Stimulated activated CD8-positive, alpha-beta memory T cell treated with anti-CD3 and anti-CD28 coated beads, Interleukin-4, amount 100 ng/mL, for 1 hour (primary cell): ENCODE measurements at places on chromosomes 12 and 14.

- DNase-seq: no peak
Observed at GRCh38 chr14:30214014-30214413, 286.4 kb upstream of the PRKD1 start.

GRCh38 chr12:48165089-48165981 is 8.0 kb upstream of the ASB8 start:
- no peak for DNase-seq

GRCh38 chr14:54446161-54446693 is 5.1 kb upstream of the CNIH1 start:
- DNase-seq: no peak

DNA sequence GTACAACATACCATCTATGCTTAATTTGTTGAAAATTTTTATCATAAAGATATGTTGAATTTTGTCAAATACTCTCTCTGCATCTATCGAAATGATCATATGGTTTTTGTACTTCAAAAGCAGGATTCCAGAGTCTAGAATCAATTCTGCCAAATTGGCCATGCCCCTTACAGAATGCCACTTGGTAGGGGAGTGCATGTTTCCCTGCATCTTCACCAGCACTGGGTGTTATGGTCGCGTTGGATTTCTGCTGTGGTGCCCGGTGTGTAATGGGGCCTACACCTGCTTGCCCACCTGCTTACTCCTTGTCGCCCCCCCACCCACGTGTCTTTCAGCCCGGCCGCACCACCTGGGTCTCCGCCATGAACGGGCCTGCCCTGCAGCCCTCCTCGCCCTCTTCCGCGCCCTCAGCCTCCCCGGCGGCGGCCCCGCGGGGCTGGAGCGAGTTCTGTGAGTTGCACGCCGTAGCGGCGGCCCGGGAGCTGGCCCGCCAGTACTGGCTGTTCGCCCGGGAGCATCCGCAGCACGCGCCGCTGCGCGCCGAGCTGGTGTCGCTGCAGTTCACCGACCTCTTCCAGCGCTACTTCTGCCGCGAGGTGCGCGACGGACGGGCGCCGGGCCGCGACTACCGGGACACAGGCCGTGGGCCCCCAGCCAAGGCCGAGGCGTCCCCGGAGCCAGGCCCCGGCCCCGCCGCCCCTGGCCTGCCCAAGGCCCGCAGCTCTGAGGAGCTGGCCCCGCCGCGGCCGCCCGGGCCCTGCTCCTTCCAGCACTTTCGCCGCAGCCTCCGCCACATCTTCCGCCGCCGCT is 12.3 kb downstream of the SH2B3 start:
- no peak for DNase-seq

DNA sequence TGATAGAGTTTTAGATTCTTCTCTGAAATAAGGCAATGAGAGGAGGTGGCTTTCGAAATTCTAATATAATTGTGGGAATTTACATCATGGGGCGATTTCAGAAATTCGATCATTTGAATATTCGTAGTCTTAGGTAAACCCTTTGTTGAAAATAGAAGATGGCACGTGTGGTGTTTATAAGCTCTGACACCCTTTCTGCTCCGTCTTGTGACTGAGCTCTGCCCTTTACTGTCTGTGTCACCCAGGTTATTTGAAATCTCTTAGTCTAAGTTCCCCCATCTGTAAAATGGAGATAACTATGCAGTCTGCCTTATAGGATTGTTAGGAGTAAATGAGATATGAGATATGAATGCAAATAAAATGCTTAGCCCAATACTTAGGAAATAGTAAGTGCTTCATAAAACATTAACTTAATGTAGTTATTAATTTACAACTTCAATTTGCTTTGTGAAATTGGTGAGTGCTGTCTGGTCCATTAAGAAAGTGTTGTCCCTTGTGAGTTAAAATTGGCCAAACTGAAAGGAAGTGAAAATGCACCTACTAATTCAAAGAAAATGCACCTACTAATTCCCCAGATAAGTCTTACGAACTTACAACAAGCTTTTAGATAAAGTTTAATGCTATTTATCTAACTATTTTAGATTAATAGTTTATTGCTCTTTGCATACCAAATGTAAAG is 1.5 kb downstream of the BMAL2 start:
- no peak for DNase-seq

GRCh38 chr14:95222870-95223398 is 65.6 kb upstream of the DICER1 start:
- DNase-seq: no peak

GRCh38 chr14:105337966-105338741 is 23.6 kb downstream of the PACS2 start:
- no peak for DNase-seq

GRCh38 chr14:82595466-82595865 is 1061.8 kb upstream of the SEL1L start:
- DNase-seq: no peak

DNA sequence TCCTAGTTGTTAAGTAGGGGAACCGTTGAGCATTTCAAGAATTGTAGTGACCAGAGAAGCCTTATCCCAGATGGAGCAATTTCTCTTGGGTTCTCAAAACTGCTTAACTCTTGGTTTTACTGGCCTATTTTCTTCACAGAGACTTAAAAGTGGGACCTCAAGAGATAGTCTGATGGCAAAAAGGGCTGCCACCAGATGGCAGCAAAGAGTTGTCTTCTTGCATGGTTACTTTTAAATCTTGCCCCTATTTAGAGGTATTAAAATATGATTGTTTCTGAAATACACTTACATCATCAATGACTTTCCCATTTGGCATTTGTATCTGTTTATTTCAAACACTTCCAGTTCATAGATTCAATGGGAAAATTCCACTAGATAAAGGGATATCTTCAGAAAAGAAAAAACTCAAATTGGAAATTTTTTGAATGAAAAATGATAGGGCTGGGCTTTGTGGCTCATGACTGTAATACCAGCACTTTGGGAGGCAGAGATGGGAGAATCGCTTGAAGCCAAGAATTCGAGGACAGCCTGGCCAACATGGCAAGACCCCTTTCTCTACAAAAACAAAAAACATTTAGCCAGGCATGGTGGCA is 69.9 kb upstream of the CNTN1 start:
- DNase-seq: no peak

- DNase-seq: no peak
Observed at GRCh38 chr12:25800101-25800500, 158.4 kb upstream of the RASSF8 start.

DNA sequence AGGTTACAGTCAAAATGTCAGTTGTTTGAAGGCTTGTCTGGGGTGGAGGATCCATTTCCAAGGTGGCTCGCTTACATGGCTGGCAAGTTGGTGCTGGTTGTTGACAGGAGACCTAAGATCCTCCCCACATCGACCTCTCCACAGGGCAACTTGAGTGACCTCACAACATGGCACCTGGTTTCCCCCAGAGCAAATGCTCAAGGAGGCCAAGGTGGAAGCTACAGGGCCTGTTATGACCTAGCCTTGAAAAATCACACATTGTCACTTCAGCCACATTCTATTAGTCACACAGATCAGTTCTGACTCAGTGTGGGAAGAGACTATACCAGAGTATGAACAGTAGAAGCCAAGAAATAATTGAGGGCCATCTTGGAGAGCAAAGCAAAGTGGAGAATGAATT is 11.3 kb upstream of the GNG2 start:
- DNase-seq: no peak

- no peak for DNase-seq
Observed at GRCh38 chr12:108629151-108629550, 4.5 kb downstream of the SELPLG start.

DNA sequence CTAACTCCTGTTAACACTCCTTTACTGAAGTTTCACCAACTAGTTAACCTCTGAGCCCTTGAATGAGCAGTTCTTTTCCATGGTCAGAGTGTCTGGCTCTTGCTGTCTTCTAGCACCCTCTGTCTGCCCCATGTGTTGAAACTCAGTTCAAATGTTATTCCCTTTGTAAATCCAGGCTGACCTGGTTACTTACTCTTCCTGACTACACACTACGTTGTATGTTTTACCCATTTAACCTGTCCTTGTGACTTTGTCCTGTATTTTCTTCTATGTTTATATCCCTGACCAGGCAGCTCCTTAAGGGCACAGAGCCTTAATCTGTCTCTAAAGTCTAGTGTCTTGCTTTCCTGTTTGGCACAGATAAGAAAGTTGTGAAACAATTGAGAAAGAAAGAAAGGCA is 389.0 kb upstream of the RPL10L start:
- DNase-seq: no peak

DNA sequence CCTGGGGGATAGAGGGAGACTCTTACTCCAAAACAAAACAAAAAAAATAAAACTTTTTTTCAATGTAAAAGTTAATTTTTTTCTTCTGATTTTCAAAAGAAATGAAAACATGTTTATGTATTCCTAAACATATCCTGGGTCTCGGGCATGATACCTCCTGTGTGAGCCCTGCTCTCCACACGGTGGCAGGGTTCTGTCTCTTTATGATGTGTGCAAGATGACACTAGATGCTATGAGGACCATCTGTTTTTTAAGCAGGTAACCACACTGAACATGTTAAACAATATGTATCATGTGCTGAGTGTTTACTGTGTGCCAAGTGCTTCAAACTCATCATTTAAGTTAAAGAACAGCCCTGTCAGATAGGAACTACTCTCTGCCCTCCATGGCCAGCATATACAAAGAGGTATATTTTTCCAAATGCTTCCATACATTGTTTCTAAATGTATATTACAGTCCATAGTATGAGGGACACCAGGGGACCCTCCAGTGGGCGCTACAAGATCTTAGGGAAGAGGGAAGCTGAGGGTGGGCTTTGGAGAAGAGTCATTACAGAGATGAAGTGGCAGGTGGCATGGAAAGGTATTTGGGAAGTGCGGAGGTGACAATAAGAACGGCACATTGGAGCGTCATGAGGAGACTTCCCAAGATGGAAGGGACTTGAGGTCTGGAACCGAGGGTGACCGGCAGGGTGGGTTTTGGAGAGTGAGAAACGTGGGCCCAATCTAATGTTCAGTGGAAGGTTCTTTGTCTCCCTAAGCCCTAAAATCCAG is 28.5 kb downstream of the FOS start:
- no peak for DNase-seq

DNA sequence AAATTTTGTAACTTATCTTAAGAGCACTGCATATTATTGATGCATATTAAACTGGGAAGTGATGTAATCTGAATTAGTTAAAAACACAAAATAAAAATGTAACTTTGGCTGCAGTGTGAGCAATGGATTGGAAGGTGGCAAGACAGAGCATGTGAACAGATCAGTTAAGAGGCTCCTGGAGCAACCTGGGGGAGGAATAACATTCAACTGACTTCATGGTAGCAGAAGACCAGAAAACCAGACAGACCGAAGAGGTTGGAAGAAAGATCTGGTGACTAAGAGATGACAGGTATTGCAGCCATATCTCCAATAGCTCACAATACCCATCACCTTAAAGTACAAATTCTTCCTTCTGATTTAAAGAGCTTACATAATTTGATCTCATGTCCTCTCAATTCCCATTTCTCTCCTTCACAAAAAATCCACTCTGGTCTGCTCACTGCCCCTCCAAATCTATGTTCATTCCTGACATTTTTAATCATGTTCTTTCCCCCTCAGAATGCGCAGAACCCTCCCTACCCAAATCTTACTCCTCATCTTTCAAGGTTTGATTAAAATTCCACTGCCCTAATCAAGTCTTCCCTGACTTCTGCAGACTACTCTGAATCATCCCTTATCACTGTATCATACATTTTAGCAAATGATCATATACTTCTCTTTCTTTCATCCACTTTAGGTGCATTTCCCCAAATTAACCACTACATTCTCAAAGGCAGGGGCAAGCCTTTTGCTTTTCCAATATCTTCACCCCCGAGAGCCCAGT is 51.5 kb downstream of the DUSP16 start:
- no peak for DNase-seq

- DNase-seq: no peak
Observed at GRCh38 chr12:106018286-106018685, 120.5 kb downstream of the NUAK1 start.

GRCh38 chr14:61438860-61439765 is 117.7 kb downstream of the PRKCH start:
- no peak for DNase-seq

DNA sequence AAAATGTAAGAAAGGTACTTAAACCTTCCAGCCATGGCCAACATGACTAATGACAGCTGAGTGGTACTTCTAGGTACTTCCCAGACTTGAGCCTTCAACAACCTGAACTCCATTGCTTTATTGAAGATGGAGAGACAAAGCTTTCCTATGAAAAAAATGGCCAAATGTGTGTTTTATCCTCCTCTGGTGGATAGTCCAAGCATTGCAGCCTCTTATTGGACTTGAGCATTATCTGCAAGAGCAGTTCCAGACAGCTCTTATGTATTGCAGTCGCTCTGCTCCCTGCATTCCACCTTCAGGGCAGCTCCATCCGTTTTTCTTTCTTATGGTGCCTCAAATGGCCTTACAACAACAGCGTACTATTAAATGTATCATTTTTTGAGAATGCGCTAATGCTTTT is 588.2 kb downstream of the NRXN3 start:
- no peak for DNase-seq

DNA sequence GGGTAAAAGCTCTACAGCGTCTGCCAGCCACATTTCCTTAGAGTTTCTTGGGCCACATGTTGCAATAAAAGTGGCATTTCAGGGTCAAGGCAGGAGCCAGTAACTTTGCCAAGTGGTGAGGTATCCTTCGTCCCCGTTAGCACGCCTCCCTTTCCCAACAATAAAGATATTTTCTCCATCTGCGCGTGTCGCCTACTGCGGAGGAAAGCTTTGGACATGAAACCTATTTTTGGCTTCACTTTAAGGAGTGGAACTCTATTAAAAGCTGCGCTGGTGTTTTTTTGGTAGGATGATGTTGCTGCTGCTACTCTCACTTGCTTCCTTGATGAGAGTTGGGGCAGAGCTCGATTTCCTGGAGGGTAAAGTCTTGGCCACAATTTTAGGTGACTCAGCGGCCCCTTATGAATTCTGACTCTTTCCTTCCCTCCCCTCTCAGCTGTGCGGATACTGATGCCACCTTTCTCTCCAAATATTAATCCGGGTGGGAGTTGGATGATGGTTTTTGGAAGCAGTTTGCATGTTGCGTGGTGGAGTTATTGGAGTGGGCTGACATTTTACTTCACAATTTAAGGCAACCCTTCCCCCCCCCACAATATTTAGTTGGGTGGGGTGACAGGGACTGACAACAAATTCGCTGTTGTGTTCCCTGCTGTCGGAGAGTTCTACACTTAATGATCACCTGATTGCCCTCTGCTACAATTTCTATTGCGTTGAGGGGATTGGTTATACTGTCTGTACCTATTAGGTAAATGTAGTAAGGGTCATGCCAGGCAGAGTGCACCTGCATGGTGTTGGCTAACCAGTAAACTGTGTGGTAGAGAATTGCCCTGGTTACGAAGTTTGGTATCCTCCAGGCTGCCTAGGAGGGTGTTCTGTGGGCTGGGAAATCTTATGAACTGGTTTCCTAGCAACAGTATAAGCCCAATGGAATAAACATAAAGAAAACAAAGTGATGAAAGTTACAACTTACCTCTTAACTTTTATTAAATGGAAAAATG is 1.1 kb downstream of the CCDC91 start:
- no peak for DNase-seq

DNA sequence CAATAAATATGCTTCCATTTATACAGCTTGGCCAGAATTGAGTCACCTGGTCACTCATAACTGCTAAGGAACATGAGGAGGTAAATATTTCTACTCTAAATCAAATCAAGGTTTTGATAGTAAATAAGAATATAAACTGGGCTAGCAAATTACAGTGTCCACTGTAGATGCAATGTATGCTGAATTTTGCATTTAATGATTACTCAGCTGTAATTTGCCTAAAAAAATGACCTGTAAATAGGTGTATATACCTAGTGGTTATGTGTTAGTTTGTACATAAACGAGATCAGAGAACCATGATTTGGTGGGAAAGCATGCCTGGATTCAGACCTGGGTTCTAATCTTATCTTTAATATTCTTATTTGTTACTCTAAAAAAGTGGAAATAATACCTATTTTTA is 76.6 kb upstream of the CNTN1 start:
- DNase-seq: no peak

- DNase-seq: no peak
Observed at GRCh38 chr14:75003250-75004027, 718 bp downstream of the EIF2B2 start.
